ENCODE measurements at places on chromosomes 11 and 22.

- DNase-seq, result no peak
These were observed 115.0 kb downstream of the PHF21B start for GRCh38 chr22:44894782-44895181.

- no peak for DNase-seq
These were observed 25.8 kb upstream of the DAGLA start for GRCh38 chr11:61654397-61654829.

DNA sequence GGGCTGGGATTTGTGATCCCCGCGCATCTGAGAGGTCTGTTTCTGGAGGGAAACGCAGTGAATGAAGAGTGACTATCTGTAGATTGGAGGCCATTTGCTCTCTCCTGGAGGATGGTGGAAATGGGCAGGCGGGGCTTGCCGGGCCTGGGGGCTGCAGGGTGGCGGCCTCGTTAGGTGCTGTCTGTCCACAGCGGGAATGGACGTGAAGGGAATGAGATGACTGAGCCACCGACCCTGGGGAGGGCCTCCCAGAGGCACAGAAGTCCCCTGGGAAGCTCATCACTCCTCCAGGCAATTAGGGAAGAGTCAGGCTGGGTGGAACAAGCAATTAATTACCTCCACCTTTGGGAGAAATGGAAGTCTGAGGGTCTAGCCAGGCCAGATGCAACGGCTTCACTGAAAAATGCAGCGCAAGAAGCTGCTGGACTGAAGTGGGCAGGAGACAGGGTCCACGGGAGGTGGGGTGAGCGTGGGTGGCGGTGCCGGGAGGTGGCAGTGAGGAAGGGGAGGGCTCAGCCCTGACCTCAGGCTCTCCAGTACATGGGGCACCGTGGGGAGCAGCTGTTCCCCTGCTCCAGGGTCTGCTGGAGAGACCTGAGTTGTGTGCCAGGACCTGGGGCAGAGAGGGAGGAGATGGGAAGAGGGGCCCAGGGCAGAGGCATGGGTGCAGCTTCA is 524.5 kb downstream of the BRD1 start:
- DNase-seq, result no peak

DNA sequence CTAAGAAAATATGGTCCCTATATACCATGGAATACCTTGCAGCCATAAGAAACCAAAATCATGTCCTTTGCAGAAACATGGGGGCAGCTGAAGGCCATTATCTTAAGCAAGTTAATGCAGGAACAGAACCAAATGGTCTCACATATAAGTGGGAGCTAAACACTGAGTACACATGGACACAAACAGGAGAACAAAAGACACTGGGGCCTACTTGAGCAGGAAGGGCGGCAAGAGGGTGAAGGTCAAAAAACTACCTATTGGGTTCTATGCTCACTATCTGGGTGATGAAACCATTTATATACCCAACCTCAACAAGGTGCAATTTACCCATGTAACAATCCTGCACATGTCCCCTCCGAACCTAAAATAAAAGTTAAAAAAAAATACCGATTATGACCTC is 22.5 kb downstream of the GAS2 start:
- DNase-seq, result no peak

DNA sequence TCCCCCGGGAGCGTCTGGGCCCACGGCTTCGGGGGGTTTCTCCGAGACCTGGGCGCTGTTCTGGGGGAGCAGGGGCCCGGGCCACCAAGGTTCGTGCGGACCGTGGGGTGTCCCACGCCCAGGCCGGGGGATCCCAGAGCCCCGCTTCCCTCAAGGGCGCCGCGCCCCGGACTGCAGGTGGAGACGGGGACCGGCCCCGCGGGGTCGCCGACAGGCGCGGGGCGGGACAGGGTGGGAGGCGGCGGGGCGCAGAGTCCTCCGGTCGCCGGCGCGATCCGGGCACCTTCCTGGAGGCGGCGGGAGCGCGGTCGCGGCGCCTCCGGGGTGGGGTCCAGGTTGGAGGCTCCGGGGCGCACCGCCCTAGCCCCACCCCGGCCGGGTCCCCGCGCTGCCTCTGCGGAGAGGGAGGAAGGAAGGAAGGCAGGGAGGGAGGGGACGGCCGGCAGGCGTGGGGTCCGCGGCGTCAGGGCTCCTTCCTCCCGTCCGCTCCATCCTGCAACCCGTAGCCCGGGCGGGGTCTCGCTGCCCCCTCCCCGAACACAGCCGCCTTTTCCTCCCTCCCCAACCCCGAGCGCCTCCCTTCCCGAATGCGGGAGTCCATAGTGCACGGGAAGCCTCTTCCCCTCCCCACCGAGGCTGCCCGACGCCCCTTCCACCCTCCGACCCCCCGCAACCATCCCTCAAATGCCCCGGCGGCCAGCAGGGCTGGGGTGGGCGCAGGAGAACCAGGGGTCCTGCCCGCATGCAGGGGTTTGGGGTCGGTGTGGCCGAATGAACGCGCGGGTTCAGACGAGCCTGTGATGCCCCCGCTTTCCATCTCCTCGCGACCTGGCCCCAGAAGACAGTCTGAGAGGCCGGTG is 4.3 kb upstream of the ZBED4 start:
- DNase-seq, result no peak

- no peak for DNase-seq
These were observed 913.4 kb upstream of the RAG2 start for GRCh38 chr11:37511425-37511933.

DNA sequence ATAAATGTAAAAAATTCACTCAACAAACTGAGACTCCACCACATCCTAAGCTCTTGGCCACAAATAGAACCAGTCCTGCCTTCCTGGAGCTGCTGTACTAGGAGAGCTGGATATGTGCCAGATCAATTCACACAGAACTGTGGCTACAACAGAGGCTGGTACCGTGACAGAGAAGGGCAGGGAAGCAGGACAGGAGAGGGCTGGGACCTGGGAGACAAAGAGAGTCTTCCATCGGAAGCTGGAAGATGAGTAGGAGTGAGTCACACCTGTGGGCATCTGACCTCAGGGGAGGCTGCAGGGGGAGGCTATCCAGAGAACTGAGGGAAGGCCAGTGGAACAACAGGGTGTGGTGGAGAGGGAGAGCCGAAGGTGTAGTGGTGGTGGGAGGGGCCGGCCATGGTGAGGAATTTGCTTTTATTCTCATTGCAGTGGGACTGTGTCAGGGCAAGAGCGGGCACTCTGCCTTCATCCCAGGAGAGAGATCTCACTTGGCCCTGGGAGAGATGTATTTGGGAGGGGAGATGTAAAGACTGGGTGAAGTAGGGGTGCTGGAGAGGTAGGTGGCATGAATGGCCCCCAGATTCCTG is 1.9 kb upstream of the LTBP3 start:
- no peak for DNase-seq
